ENCODE measurements at places on chromosomes 13 and 19. TPM values are rescaled to one million over a fixed set of nuclear protein-coding genes. Genes with fewer than 3 reads are reported as not detected.

DNA sequence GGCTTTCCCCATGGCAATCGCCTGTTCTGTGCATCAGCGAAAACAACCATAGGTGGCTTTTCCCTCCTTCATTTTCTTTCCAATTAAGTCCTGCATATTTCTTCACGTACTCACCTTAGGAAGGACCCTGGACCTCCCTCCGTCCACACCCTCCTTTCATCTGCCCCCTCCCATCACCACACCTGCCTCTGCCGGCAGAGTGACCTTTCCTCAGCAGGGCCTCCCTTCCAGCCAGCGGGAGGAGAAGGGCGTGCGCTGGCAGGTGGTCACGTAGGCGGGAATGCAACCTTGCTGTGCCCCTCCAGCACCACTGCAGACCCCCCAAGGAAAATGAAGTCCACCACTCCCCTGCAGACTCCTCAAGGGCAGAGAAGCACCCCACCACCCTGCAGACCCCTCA, 61.1 kb downstream of the GSX1 start:
- H3K4me1 ChIP-seq, result no peaks in the 10 kb centered on the region
- H3K27ac ChIP-seq, result no peak overlapping the region
- H3K27me3 ChIP-seq, result peaks cover 10% of the 10 kb centered on the region
- no peak for DNase-seq

- no peak overlapping the region for H3K4me3 ChIP-seq
- H3K27me3 ChIP-seq, result peaks cover 4% of the 10 kb centered on the region
- H3K27ac ChIP-seq, result no peak overlapping the region
- peaks cover 6% of the 10 kb centered on the region for H3K4me1 ChIP-seq
- H3K36me3 ChIP-seq, result no peaks in the 10 kb centered on the region
Observed at GRCh38 chr19:17602872-17603510, 47.5 kb downstream of the COLGALT1 start.

Gene MRPS31
- 19.9 TPM for total RNA-seq

Gene KCNC3
- 10.6 TPM for total RNA-seq

Gene ZNF569
- total RNA-seq, result 4.8 TPM

Gene CGB3
- total RNA-seq, result not detected

Gene ZNF649
- total RNA-seq, result 33.5 TPM

Gene POSTN
- total RNA-seq, result 28.3 TPM

Gene SLAIN1
- total RNA-seq, result 132 TPM
